ENCODE measurements at places on chromosomes 3 and 15.
A peak's percentile ranks its signal among the peaks of the same experiment; 100 is the strongest.

DNA sequence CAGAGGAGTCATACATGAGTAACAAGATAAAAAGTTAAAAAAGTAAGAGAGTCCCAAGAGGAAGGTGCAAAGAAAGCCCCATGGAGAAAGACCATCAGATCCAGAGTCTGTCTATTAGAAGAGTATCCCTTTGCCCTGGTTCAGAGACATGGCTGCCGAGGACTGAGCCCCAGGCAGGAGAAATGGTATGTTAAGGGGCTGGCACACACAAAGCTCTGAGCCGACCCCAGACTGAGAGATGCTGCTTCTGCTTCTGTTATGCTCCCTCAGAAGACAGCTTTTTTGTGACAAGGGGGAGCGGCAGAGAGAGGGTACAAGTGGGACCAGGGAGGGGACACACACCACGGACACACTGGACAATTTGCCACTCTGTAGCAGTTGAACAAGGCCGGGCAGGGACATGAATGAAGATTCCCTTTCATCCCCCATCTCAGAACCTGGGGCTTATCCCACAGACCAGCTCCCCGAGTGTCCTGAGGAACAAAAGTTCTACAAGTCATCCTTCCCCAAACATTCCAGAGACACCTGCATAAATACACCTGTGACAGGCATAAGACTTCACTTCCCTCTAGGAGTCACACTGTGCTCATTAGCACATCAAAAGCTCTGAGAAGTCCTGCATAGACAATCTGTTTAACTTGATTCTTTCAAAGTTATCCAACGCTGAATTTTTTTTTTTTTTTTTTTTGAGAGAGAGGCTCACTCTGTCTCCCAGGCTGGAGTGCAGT lies 161.6 kb upstream of the WNT5A start:
- no peak for DNase-seq

- DNase-seq, result no peak
These were observed 153.7 kb downstream of the TIGIT start for GRCh38 chr3:114447545-114447944.

DNA sequence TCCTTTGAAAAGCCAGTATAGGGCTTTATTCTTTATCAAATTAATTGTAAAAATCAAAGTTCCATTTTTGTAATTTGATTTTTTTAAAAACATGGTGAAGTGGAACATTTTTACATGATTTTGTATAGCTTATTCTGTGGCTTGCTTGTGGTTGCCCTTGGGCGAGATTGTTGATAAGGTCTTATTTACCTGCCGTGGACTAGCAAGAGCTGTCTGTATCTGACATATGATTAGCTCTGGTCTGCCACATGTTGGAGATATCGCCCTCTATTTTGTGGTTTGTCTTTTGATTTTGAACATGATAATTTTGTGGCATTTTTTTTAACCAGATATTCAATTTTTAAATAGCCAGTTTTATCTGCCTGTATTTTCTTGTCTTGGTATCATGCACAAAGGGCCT lies 844 bp downstream of the PRR23E start:
- DNase-seq, result no peak

DNA sequence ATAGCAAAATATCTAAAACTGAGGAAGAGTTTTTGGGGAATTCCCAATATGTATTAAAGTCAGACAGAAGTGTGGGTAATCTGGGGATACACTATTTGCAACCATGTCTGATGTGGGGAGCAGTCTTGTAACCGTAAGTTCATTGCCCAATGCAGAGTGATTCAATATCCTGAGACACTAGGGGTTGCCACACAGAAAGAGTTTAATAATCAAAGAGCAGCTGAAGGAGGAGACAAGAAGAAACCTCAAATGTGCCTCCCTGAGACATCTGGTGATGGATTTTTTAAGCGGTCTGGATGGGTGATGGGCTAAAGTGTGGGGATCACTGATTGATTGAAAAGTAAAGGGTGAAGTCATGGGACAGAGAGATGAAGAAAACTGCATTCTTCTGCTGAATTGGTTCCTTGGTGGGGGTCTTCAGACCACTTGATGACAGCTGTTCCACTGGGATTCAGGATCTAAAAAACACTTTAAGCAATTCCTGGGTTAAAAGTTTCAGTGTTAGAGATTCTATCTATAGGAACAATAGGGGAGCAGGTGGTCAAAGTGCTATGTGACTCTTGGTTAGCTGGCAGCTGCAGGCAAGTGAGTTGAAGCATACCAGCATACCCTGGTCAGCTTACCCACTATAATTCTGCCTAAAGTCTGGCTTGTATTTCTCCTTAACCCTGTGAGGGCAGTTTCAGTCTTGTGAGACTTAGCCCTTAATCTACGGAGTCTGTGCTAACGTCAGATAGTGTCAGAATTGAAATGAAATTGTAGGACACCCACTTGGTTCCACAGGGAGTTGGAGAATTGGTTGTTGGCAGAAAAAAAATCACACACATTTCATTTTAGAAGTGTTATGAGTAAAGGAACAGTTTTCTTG lies 425.9 kb upstream of the TGFBR2 start:
- DNase-seq, result no peak

GRCh38 chr3:109831403-109831802 lies 494.1 kb upstream of the DPPA4 start:
- no peak for DNase-seq

DNA sequence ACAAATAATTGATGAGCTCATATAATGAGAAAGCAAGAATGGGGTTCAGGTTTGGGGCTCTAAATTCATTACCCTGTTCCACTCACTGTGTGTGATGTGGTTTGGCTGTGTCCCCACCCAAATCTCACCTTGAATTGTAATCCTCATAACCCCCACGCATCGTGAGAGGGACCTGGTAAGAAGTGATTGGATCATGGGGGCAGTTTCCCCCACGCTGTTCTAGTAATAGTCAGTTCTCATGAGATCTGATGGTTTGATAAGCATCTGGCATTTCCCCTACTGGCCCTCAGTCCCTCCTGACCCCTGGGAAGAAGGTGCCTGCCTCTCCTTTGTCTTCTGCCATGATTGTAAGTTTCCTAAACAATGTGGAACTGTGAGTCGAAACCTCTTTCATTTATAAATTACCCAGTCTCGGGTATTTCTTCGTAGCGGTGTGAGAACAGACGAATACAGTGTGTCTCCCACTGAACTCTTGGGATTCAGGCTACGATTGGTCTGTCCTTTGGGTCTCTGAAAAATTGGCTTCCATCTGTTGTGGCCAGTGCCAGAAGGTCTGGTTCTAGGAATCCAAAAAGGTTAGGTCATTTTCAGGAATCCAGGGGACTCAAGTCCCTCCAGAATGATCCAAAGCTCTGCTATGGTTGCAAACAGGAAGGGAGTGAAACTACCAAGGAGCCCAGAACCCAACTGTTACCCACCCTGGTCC lies 87.7 kb downstream of the XXYLT1 start:
- peak; percentile 77 for DNase-seq

DNA sequence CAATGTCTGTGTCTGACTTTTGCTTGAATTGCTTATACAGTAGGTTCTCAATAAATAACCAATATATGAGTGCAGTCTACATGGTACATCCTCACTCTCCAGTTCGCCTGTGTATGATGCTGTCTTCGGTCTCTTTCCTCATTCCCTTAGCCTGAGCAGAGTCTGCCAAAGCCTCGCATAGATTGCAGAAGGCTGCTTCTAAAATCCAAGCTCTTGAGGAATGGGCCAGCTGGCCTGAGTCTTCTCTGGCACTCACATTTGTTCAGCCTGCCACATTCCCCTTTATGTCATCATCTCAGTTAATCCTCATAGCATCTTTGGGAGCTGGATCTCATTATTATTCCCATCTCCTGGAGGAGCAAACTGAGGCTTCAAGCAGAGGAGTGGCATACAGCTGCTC lies 27.2 kb upstream of the ADAMTS7 start:
- DNase-seq, result no peak

DNA sequence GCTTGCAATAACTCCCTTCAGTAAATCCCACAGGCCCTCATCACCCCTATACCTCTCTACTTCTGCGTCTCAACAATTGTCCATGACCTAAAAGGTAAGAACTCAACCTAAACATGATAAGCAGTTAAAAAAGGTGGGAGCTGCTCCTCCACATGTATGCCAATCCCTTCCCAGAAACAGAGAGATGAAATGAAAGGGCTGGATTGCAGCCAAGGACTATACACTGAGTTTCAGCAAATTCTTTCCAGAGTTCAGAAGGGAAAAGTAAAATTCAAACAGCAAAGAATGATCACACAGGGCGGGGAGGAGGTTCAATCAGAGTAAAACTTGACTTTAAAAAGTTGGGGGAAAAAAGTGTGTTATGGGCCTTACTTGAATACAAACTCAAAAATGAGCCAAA lies 27.5 kb downstream of the PLOD2 start:
- peak; percentile 51 for DNase-seq
